ENCODE measurements at places on chromosomes 2 and 18. TPM values are rescaled to one million over a fixed set of nuclear protein-coding genes. Genes with fewer than 3 reads are reported as not detected.

RBBP8 gene
- polyA plus RNA-seq = 49.3 TPM

NCKAP5 gene
- 3.0 TPM for polyA plus RNA-seq

COL3A1 gene
- polyA plus RNA-seq = 25.2 TPM

NOTO gene
- not detected for polyA plus RNA-seq

GALNT3 gene
- polyA plus RNA-seq = 30.7 TPM
